GM23248 (cell line): ENCODE measurements at places on chromosomes 4 and X.
A peak's percentile ranks its signal among the peaks of the same experiment; 100 is the strongest.

DNA sequence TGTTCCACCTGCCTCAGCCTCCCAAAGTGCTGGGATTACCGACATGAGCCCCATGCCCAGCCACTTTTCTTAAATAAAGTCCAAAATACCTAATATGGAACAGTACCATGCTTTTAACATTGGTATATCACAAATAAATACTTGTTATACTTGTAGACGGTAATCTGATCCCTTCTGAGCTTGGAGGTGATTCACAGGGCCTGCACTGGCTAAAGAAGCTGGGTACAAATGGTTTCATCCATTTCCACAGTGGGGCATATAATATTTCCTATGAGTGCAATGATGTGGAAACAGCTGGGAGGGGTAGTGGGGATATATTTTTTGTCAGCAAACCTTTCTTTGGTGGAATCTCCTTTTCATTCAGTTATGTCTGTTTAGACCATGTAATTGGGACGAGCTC lies 35.8 kb downstream of the PLK4 start:
- no peak for DNase-seq

- no peak for DNase-seq
Observed at GRCh38 chr4:100246697-100247096, 56.4 kb upstream of the DDIT4L start.

- DNase-seq = peak; percentile 43
Observed at GRCh38 chr4:125765941-125766340, 451.2 kb downstream of the FAT4 start.

GRCh38 chr4:117400039-117400835 lies 314.9 kb upstream of the TRAM1L1 start:
- peak; percentile 7 for DNase-seq

DNA sequence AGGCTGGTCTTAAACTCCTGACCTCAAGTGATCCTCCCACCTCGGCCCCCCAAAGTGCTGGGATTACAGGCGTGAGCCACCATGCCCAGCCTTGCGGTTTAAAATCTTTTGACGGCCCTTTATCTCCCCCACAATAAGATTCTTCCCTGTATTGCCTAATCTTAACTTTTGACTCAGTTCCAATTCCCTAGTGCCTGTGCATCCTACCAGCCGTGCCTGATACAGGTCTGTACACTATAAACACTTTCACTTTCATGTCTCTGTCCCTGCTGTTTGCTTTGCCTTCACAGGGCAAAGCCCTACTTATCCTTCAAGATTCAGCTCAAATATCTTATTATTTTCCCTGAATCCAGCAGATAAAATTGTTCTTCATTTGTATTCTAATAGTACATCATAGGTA lies 74.6 kb downstream of the WDR44 start:
- peak; percentile 28 for DNase-seq

- peak; percentile 69 for DNase-seq
Observed at GRCh38 chr4:87961993-87962392, 13.5 kb upstream of the SPP1 start.
